ENCODE measurements at places on chromosomes 13 and 19.

- peak; percentile 82 for DNase-seq
Measured at GRCh38 chr19:49555600-49556411, 24.6 kb downstream of the NOSIP start.

DNA sequence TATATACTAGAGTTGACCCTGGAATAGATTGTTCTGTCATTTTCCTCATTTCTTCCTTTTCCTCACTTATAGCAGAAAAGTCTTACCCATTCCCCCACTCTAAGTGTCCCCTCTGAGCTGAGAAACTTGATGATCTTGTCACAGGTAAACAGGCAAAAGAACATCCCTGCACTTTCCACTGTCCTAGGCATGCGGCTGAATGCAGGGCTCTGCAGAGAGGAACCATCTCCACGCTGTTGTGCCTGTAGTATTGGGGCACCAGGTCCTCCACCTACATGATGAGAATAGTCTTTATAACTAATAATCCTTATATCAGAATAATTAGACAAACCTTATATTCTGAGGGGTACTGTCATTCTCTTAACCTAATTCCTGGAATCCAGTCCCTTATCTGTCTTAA is 211.3 kb downstream of the RBM26 start:
- DNase-seq, result no peak

GRCh38 chr19:1041835-1042685 is 2.2 kb downstream of the ABCA7 start:
- DNase-seq, result no peak

DNA sequence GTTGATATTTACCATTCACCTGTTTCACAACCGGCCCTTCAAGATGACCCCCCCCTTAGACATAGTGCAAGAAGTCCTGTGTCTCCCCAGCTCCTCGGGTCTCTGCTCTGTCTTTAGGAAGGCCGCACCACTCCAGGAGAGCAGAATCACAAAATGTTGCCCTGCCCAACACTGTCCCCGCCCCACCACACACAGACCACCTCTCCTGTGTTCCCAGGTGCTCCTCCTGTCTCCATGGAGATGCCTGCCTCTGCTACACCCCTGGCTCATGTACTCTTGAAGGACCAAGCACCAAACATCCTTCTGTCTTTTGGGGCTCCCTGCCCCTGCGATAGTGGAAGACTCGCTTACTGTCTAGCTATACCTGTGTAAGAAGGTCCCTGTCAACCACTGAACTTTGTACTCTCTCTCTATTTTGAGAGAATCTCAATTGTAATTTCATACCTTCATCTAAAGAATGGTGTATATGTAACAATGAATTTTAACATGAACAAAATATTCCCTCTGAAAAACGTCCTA is 9.6 kb upstream of the TNFRSF19 start:
- no peak for DNase-seq

- no peak for DNase-seq
Measured at GRCh38 chr13:34458756-34459715, 483.0 kb upstream of the NBEA start.
